Tibial nerve (tissue), 4 donors: ENCODE measurements at places on chromosomes 5 and 9. TPM values are rescaled to one million over a fixed set of nuclear protein-coding genes. Genes with fewer than 3 reads are reported as not detected.

GRCh38 chr5:150157168-150157567 lies 1.5 kb upstream of the PDGFRB start:
- H3K36me3 ChIP-seq, result no peaks in the 10 kb centered on the region
- H3K4me1 ChIP-seq, result peaks cover 82% of the 10 kb centered on the region
- no peak for DNase-seq
- H3K4me3 ChIP-seq, result no peak overlapping the region

The C9 gene
- total RNA-seq, result not detected

DNA sequence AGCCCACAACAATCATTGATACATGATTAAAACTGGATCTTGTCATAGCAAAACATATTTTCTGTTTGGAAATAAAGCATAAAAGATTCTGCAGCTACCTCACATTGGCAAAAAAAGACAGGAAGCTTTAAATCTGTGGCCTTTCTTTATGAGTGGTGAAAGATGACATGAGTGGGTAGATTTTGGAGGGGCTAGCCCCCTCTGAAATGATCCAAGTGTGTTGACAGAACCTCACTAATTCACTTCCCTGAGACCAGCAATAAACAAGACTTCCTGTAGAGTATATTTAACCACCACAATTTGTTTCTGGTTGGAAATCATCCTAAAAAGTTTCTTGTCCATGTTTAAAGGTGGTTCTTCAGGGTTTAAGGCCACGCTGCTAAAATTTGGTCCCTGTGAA lies 530.8 kb downstream of the SPATA31D1 start:
- H3K4me1 ChIP-seq, result peaks cover 2% of the 10 kb centered on the region
- H3K4me3 ChIP-seq, result no peak overlapping the region
- no peaks in the 10 kb centered on the region for H3K27me3 ChIP-seq
- no peak overlapping the region for H3K27ac ChIP-seq
- no peak for DNase-seq
- no peaks in the 10 kb centered on the region for H3K36me3 ChIP-seq

DNA sequence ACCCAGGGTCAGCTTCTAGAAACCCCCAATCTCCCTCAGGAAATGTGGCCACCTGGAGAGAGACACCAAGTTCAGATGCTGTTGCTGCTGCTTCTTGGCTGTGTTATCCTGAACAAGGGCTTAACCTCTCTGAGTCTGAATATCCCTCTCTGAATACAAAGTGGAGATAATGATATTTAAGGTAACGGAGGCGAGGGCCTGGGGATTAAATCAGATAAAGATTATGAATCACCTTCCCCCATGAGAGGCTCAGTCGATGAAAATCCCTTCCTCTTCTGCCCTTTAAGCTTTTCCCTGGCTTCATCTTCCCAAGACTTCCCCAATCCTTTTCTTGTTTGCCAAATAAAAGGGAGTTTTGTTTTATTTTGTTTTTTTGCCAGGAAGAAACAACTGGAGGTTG lies 8.1 kb upstream of the CPLX2 start:
- no peak overlapping the region for H3K27ac ChIP-seq
- no peak for DNase-seq
- H3K27me3 ChIP-seq, result no peaks in the 10 kb centered on the region
- no peaks in the 10 kb centered on the region for H3K4me1 ChIP-seq
- no peaks in the 10 kb centered on the region for H3K36me3 ChIP-seq

DNA sequence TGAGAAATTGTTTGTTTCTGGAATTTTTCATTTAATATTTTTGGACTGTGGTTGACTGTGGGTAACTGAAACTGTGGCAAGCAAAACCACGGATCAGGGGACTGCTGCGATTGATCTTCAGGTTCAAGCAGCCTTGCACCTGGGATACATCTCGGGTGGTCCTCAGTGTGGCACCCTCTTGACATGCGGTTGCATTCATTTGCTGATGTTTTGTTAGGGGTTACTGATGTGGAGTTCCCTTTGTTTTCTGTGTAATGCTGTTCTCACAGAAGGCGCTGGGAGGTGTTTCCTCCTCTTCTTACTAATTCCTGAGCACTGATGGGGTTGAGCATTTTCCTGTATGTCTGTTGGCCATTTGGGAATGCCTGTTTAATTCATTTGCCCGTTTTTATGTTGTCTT lies 60.4 kb downstream of the EHMT1 start:
- no peak overlapping the region for H3K27ac ChIP-seq
- no peaks in the 10 kb centered on the region for H3K27me3 ChIP-seq
- no peaks in the 10 kb centered on the region for H3K4me1 ChIP-seq

DNA sequence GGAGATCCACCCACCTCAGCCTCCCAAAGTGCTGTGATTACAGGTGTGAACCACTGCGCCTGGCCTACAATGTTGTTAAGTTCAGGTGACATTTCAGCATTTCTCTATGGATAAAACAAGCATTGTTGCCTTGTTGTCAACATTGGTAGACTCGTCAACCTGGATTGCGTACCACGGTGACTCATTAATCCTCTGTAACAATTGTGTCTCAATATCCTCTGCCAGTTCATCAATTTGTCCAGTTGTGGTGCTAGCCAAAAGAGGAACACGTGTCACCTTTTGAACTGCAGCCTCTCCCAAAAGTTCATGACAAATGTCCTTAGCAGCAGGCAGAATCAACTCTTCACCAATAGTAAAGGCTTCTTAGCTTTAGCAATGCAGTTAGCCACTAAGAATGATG lies 46.3 kb upstream of the LARP1 start:
- no peaks in the 10 kb centered on the region for H3K36me3 ChIP-seq
- no peak overlapping the region for H3K27ac ChIP-seq
- H3K4me3 ChIP-seq, result no peak overlapping the region
- no peaks in the 10 kb centered on the region for H3K27me3 ChIP-seq

The IL33 gene
- total RNA-seq, result 22.5 TPM

- no peaks in the 10 kb centered on the region for H3K27me3 ChIP-seq
- no peak for DNase-seq
- no peak overlapping the region for H3K27ac ChIP-seq
Measured at GRCh38 chr5:15929611-15930263, 249.9 kb downstream of the MARCHF11 start.

The FBN2 gene
- 1.2 TPM for total RNA-seq

DNA sequence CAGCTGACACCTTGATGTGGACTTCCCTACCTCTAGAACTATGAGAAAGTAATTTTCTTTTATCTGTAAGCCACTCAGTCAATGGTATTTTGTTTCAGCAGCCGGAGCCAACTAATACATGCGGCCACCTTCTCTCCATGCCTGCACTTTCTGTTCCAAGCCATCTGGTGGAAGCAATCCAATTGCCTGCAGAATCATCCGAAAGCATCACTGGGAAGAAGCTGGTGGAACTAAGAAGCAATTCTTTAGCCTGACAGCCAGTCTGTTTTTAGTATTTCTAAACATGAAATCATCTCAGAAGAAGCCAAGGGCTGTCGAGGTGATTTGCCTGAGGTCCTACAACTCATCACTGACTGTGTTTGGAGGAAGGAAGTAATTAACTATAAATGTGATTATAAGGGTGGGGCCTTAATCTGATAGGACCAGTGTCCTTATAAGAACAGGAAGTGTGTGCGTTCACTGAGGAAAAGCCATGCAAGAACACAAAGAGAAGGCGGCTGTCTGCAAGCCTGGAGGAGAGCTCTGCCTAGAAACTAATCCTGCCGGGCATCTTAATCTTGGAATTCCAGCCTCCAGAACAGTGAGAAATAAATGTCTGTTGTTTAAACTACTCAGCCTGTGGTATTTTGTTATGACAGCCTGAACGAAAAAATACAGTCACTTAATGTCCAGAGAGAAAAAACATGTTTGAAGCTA lies 49.1 kb downstream of the NXNL2 start:
- H3K27ac ChIP-seq, result no peak overlapping the region
- no peaks in the 10 kb centered on the region for H3K27me3 ChIP-seq
- H3K4me1 ChIP-seq, result no peaks in the 10 kb centered on the region
- no peak for DNase-seq

DNA sequence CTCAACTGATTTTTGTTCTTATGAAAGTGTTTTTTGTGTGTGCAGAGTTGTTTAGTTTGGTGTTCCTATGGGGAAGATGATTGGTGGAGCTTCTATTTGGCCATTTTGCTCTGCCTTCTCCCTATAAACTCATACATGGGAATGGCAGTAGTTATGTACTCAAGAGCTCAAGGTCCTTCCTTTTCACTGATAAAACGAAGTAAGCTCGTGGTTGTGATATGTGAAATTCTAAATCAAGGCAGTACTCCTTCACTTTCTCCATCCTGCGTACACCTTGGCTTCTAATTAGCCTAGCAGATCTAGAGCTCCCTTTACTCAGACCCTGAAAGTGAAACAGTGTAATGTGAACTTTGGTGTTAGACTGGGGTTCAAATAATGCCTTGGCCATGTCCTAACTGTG lies 159.3 kb upstream of the TNC start:
- H3K4me3 ChIP-seq, result no peak overlapping the region
- H3K36me3 ChIP-seq, result no peaks in the 10 kb centered on the region
- no peaks in the 10 kb centered on the region for H3K4me1 ChIP-seq

The NR5A1 gene
- not detected for total RNA-seq

DNA sequence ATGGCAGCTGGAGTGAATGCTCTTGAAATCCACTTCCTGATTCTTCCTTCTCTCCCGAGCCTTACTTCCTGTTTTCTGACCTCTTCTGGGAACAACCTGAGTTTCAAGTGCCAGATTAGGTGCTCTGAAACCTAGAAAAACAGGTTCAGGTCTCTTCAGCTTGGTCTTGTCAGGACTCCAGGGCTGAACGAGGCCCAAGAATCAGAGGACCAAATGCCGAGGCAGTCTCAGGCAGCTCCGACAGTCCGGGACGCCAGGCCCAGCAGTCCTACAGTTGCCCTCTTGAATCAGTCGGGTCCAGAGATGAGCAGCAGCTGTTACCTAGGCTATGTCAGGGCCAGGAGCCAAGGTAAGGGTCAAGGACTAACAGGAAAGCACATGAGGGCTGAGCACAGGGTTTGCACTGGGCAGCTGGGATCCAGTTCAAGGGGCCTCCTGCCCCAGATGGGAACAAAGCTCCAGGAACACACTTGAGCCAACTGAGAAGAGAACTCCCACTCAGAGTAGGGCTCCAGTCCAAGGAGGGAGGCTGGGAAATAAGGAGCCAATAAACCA lies 38.3 kb upstream of the ADRA1B start:
- no peaks in the 10 kb centered on the region for H3K27me3 ChIP-seq
- no peak for DNase-seq
- H3K36me3 ChIP-seq, result no peaks in the 10 kb centered on the region
- peak overlapping the region; percentile 43 for H3K27ac ChIP-seq
- no peaks in the 10 kb centered on the region for H3K4me1 ChIP-seq
- no peak overlapping the region for H3K4me3 ChIP-seq

GRCh38 chr9:127135056-127135745 lies 12.8 kb upstream of the ANGPTL2 start:
- no peak overlapping the region for H3K4me3 ChIP-seq
- H3K27me3 ChIP-seq, result no peaks in the 10 kb centered on the region
- H3K27ac ChIP-seq, result peak overlapping the region; percentile 59
- DNase-seq, result no peak
- H3K36me3 ChIP-seq, result no peaks in the 10 kb centered on the region
- H3K4me1 ChIP-seq, result no peaks in the 10 kb centered on the region

DNA sequence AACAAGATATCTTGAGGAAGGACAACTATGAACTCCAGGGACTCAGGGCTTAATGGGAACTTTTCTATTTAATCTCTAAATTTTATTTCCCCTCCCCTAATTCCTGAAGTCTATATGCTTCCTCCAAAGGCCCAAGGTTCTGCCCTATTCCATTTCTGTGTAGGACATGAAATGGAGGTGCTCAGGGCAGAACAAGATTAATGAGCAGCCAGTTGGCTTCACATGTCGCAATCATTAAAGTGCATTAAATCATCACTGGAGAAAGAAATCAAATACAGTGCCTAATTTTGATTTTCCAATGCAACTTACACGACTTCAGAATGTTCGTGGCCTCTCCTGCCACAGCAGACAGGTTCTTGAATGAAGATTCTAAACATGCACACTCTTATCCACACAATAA lies 862.1 kb downstream of the PTPRD start:
- H3K27me3 ChIP-seq, result no peaks in the 10 kb centered on the region
- no peaks in the 10 kb centered on the region for H3K36me3 ChIP-seq
- H3K27ac ChIP-seq, result no peak overlapping the region
- DNase-seq, result no peak
- H3K4me1 ChIP-seq, result peaks cover 4% of the 10 kb centered on the region

The OR1Q1 gene
- total RNA-seq, result not detected

The SOHLH1 gene
- total RNA-seq, result not detected
